ENCODE measurements at places on chromosomes 11 and 22.

- no peak for DNase-seq
Measured at GRCh38 chr11:14518820-14519219, 1.4 kb downstream of the PSMA1 start.

- DNase-seq: no peak
Measured at GRCh38 chr11:4167758-4168157, 73.2 kb downstream of the RRM1 start.

DNA sequence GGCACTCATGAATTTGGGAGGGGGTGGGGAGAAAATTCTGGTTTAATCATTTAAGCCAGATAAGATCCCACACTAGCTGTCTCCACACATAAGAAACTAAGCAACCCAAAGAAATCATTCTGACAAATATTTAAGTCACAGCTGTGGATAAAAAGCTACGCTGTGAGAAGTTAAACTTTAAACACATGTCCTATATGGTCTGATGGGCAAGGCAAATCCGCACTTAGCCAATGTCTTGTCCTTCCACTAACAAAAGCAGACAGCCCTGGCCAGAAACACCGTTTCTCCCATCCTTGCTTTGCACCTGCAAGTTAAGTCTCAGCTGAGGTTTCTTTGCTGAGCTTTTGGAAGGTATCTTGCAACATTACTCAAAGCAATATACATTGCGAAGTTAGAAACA is 68.0 kb downstream of the ETS1 start:
- DNase-seq: no peak

DNA sequence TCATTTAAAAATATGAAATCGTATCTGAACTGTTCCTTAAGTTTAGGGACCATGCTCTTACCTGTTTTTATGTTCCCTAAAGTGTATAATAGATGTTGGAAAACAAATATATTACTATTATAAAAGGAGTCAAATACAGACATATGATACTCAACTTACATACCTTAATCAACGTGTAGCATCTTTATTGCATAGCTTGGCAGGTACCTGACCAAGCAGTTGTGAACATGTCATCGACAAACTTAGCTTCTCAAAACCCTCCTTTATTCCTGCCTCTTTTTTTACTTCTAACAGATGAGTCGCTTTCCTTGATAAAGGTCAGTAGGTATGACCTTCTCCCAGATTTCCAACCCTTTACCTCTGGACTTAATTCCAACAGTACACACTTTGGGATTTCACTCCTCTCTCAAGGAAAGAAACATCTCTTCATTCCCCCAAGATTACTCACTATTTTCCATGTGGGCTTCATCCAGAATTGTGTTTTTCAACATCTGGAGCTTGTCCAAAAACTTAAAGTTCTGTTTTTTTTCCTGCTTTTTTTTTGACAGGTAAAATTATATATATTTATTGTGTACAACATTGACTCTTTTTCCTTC is 11.9 kb downstream of the HIPK3 start:
- DNase-seq: no peak

DNA sequence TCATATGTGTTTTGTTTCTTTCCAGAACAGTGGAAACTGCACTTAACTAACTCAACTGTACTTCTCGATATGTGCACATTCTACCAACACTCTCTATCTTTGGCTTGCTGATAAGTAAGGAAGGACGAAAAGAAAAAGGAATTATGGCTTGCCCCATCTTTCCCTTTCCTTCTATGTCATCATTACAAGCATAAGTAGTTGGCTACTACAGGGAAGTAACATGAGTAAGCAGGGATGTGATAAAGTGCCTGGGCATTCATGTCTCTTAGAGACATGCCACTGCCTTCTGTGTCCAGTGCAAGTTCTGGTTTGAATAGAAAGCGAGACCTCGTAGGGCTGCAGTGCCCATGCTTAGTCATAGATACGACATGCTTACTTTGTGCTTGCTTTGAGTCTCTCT is 342.5 kb downstream of the ETS1 start:
- no peak for DNase-seq

GRCh38 chr11:99425596-99425995 is 404.8 kb downstream of the CNTN5 start:
- no peak for DNase-seq

DNA sequence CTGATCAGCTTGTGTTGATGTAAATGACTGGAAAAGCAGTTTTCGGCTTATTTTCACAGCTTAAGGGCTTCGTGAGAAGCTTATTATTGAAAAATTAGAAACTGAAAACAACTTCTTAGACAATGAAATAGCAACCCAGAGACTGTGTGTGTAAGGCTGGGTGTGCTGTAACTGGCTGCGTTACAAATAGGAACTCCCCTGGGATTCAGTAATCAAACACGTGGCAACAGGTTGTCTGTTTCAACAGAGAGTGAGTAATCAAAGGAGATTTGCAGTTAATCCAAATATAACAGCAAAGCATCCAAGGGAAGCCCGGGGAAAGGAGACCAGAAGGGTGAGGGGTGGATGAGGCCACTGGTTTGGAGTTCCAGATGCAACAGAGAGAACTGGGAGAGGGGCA is 19.2 kb downstream of the NTM start:
- no peak for DNase-seq

GRCh38 chr11:131036514-131036913 is 120.2 kb upstream of the SNX19 start:
- DNase-seq: no peak

DNA sequence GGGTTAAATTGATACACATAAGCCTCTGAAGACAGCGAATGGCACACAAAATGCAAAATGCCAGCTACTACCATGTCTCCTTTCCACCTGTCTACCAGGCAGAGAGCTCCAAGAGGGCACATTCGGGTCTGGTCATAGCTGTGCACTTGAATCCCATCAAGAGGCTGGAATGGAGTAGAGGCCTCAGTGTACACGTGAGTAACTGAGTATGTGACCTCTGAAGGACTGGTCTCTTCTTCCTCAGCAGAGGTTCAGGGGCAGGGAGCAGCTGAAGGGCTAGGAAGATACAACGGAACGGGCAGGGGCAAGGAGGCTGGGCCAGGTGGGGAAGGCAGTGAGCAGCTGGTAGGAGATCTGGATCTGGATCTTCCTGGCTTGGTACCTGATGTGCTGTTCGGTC is 56.3 kb upstream of the PHOX2A start:
- no peak for DNase-seq

GRCh38 chr11:110455718-110456117 is 26.0 kb downstream of the FDX1 start:
- DNase-seq: no peak

GRCh38 chr22:43302531-43303041 is 40.6 kb downstream of the SCUBE1 start:
- no peak for DNase-seq

DNA sequence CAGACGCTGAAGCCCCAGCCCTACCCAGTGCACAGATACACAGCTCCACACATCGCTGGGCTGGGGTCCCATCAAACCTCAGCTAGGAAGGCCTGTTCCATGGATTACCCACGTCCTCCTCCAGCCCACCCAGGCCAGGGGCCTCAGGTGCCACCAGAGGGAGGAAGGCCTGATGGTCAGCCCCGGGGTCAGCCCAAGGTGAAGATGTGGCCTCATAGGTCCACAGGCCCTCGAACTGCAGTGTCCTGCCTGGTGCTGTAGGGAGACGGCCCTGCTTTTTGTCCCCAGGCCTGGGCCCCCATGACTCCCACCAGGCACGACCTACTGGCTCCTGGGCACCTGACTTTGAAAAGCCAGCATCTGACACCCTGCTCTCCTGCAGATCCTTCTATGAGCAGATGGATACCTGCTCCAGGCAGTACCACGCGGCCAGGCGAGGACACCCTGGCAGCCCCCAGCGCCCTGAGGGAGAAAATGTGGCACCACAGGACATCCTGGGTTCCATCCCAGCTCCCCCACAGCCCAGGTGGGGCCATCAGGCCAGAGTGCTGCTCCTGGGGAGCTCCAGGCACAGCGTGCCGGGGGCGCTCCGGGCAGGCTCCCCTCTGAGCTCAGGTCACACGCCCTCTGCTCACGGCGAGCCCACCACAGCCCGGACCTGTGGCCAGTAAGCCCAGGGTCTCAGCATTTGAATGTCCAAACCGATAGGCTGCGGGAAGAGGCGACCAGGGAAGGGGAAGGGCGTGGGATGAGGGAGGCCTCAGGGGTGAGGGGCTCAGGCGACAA is 15.8 kb upstream of the MOB2 start:
- DNase-seq: no peak

- no peak for DNase-seq
Measured at GRCh38 chr11:95330302-95330701, 99.3 kb upstream of the SESN3 start.

DNA sequence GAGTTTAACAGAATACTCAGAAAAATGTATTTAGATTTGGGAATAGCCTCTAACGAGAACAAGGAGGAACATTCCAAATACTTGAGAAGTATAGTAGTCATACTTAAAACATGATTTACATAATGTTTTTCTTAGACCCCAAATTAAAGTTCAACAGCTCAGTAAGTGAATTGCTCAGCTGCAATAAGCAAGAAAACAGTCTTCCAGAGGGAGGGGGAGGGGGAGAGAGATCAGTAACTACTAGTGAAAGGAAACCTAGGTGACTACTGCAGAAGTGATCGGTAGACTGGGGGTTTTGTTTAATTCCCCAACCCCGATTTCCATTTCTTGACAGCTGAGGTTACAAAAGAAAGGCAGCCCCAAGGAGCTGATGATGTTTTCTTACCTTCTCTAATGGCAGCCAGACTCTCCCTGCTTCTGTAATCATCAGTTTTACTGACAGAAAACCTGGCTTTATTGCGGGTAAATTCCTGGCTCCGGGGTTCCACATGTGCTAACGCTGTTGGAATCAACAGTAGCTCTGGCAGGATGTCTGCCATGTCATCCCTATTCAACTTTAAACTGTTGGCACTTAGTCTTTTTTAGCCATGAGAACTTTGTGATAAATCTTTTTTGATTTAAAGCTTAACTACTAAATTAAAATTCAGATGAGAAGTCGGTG is 82.4 kb upstream of the BIRC3 start:
- DNase-seq: no peak

DNA sequence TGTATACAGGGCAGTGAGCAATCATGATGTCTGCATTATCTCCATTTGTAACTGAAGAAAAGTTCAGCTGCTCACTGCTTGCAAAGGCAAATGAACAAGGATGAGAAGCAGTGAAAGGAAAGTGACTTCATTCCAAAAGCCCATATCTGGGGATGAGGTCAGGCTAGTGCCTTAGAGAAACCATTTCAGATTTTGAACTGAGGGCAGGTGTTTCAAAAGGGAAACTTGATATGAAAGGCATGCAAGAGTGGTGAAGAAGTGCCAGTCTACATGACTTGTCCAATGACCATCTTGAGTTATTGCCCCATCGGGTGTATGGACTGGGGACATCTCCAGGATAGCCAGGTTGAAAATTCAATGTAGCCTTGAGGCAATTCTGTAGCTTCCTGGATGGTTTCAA is 7.3 kb upstream of the APOL4 start:
- no peak for DNase-seq

DNA sequence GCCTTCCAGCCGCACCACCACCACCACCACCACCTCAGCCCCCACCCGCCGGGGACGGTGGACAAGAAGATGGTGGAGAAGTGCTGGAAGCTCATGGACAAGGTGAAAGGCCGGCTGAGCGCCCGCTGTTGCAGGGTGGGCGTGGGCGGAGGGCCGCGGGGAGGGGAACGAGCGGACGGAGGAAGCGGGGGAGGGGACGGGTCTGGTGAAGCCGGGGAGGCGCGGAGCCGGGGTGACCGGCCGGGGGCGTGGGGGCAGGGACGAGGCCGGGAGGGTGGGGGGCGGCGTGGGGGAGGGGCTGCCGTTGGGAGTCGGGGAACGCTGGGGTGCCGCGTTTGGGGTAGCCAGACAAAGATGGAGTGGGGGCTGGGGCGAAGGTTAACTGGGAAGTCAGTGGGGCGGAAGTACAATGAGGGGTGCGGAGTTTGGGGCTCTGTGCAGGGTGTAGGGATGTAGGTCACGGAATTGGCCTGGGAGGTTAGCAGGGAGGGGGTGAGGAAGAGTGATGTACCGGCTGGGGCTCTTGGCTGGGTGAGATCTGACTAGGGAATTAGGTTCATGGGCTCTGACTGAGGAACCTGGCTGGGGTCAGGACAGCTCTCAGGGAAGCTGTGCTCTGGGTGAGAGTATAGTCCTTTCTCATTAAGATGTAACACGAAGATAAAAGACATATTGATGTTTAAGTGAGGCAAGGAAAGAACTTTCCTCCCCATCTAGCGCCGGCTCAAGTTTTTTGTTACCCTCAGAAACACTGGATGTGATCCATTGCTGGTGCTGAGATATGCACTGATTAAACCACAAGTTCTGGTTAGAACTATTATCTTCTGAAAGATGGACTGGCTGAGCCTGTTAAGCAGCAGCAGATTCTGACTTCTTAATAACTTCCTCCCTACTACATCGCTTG is 624 bp downstream of the CBL start:
- DNase-seq: peak; percentile 60

DNA sequence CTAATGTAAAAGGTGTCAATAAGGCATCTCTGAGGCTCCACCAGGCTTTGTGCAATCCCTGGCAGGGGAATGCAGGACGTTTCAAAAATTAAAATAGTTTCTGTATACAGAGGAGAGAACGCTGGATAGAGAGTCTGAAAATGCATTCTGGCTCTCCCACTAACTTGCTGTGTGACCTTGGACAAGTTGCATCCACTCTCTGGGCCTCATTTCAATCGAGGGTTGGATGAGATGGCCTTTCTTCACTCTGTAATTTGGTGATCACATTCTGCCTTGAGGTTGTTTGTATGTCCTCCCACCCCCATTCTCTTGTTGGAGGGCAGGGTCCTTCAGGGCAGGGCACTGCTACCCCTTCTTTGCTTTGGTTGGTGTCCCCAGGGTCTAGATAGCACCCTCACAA is 78.5 kb downstream of the CACNG2 start:
- no peak for DNase-seq

DNA sequence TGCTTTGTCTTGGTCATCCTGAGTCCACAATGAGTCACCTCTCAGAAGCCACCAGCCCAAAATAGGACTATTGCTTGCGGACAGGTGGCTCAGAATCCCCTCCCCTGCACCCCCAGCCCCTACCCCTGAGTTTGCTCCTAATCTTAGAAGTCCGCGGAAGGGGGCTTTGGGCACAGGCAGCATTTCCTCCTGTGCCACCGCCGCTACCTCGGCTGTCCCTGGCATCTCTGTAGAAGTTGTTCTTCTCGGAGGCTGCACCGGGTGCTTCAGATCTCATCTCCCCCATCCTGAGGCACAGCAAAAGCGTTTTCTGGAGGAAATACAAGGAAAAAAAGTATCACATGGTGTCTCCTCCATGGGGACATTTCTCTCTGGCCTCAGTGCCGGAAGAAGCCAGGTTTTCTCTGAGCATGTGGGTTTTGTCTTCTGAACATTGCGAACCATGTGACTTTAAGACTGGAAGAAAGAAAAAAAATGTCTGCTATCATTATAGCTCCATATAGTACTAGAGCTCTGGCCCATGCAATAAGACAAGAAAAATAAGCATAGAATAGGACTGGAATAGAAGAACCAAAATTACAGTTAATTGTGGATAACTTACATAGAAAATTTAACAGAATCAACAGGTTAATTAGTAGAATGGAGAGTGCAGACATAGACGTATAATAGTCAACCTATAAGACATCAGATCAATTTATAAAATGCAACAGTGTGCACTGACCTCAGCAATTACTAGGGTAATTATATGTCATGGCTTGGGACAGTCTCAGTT is 63.2 kb downstream of the SHISAL1 start:
- no peak for DNase-seq

Data from endothelial cell (in vitro differentiated cells).